ENCODE measurements at places on chromosomes 5 and 9.

DNA sequence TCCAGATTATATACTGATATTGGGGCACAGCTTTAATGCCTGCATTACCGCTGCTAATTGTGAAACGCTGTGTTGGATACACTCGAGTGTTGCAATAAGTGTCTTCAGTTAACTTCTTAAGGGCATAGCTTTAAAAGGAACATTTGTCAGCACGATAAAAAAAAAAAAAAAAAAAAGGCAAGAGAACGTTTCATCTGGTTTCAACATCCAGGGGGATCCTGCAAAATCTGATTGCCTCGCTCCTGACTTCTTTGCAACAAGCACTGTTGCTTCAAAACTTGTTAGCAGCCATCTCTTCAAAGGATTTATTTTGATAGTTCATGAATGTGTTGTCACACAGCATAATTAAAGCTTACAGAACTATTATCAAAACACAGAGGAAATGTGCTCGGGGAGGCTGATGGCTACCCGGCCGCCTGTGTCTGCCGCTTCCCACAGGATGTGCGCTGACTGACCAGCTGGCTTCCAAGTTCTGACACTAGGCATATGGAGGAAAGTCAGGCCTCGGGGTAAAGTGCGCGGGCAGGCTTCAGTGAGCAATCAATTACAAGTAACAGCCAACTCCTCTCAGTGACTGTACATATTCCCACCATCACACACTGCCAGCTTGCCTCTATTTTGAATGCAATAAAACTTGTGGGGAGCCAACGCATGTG, 77.7 kb downstream of the EBF1 start:
- peak; percentile 59 for DNase-seq

GRCh38 chr5:3350781-3351180, 244.9 kb upstream of the IRX1 start:
- DNase-seq, result no peak

- DNase-seq, result no peak
These were observed 51.0 kb downstream of the ST8SIA4 start for GRCh38 chr5:100852051-100852450.

- no peak for DNase-seq
These were observed 69.4 kb downstream of the EBF1 start for GRCh38 chr5:159030357-159030756.

- no peak for DNase-seq
These were observed 44.0 kb upstream of the LIFR start for GRCh38 chr5:38600329-38601045.

GRCh38 chr5:5374009-5374715, 48.3 kb upstream of the ICE1 start:
- DNase-seq, result no peak

All from GOT3 (cell line).